ENCODE measurements at places on chromosomes 3 and 15.

GRCh38 chr3:51394541-51394940, 3.5 kb downstream of the RBM15B start:
- no peak for DNase-seq

- no peaks in the 10 kb centered on the region for H3K27me3 ChIP-seq
- H3K27ac ChIP-seq, result peak overlapping the region; percentile 58
- H3K4me3 ChIP-seq, result no peak overlapping the region
- DNase-seq, result no peak
- H3K36me3 ChIP-seq, result peaks cover 16% of the 10 kb centered on the region
- H3K4me1 ChIP-seq, result peaks cover 68% of the 10 kb centered on the region
These were observed 84.8 kb downstream of the SMAD3 start for GRCh38 chr15:67150023-67150860.

DNA sequence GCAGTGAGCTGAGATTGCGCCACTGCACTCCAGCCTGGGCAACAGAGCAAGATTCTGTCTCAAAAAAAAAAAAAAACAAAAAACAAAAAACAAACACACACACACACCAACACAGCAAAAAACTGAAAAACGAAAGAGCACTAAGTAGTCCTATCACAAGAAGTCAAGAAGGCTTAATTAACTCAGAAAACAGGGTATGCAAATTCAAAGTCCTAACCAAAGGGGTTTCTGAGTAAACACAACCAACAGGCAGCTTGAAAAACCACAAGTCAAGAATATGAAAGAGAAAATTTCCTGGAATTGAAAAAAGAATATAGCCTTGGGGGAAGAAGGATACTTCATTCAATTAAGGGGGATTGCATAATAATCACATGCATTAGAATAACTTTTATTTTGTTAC, 37.7 kb upstream of the PARP14 start:
- no peak for DNase-seq
- H3K36me3 ChIP-seq, result no peaks in the 10 kb centered on the region
- no peak overlapping the region for H3K27ac ChIP-seq
- H3K4me3 ChIP-seq, result no peak overlapping the region
- no peaks in the 10 kb centered on the region for H3K27me3 ChIP-seq

- no peaks in the 10 kb centered on the region for H3K36me3 ChIP-seq
- H3K4me3 ChIP-seq, result no peak overlapping the region
- no peaks in the 10 kb centered on the region for H3K4me1 ChIP-seq
- no peak for DNase-seq
These were observed 104.7 kb downstream of the UACA start for GRCh38 chr15:70658641-70659040.

DNA sequence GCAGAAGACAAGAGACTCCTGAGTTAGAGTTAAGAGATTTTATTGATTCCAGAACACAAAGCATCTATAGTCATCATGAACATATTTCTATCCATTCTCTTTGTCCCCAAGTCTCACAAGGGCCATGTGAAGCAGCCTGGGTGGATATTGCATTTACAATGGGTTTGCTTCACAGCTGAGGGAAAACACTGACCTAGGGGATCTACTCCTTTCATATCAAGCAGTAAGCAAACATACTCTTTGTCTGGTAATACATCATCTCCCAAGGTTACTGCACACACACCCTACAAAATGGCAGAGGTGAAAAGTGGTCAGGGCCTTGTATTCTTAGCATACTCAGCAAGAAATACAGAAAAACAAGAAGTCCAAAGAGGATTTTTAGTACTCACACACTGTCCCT, 267.7 kb upstream of the BCHE start:
- H3K27ac ChIP-seq, result no peak overlapping the region
- H3K4me1 ChIP-seq, result no peaks in the 10 kb centered on the region
- no peak overlapping the region for H3K4me3 ChIP-seq
- H3K27me3 ChIP-seq, result no peaks in the 10 kb centered on the region
- H3K36me3 ChIP-seq, result no peaks in the 10 kb centered on the region

DNA sequence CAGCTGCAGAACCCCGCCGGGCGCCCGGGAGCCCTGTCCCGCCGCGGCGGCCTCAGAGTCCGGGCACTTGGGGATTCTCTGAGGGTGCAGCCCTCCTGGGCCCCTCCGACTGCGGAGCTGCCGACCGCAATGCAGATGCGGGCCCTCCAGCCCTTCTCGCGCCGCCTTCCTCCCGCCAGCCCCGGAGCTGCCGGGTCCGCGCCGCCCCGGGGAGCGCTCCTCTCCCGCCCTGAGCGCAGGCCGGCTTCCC, 320 bp upstream of the ACAN start:
- H3K36me3 ChIP-seq, result no peaks in the 10 kb centered on the region
- H3K4me3 ChIP-seq, result no peak overlapping the region
- peak; percentile 8 for DNase-seq
- no peak overlapping the region for H3K27ac ChIP-seq
- peaks cover 58% of the 10 kb centered on the region for H3K27me3 ChIP-seq
- peaks cover 10% of the 10 kb centered on the region for H3K4me1 ChIP-seq

- no peak overlapping the region for H3K4me3 ChIP-seq
- no peaks in the 10 kb centered on the region for H3K27me3 ChIP-seq
- no peaks in the 10 kb centered on the region for H3K36me3 ChIP-seq
- H3K4me1 ChIP-seq, result peaks cover 6% of the 10 kb centered on the region
These were observed 5.1 kb upstream of the HAPLN3 start for GRCh38 chr15:88900309-88900981.

DNA sequence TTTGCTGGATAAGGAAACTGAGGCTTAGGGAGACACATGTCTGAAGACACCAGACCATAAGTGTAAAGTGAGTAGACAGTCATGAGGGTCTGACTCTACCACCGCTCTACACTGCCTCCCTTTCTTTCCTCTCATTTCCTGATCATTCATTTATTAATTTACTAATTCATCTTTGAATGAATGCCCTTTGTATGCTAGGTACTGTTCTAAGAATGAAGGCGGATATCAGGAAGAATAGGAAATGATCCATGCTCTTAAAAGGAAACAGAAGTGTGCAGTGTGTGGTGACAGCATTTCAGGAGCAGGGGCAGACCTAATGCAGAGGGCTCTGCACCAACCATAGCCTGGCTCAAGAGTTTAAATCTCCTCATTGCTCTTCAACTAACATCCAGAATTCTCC, 31.8 kb upstream of the PSMD6 start:
- DNase-seq, result no peak
- H3K4me1 ChIP-seq, result no peaks in the 10 kb centered on the region
- no peak overlapping the region for H3K27ac ChIP-seq

DNA sequence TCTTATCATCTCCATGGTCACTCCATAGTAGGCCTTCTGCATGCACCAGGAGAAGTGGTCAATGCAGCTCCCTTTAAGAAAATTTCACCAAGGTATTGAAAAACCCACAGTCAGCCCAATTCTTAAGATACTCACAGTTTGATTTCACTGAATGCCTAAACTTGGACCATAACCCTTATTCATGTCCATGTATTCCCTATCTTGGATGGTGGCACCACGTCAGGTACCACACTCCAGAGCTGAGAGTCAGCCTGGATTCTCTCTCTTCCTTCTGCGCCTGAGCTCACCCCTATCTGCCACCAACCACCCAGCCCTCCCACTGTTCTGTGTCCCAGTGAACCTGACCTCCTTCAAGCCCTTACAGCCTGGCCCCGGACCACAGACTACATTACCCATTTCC, 183.2 kb upstream of the NR2F2 start:
- H3K27ac ChIP-seq, result no peak overlapping the region
- no peak for DNase-seq
- H3K36me3 ChIP-seq, result no peaks in the 10 kb centered on the region

- H3K27me3 ChIP-seq, result no peaks in the 10 kb centered on the region
- H3K4me1 ChIP-seq, result peaks cover 2% of the 10 kb centered on the region
- peaks cover 8% of the 10 kb centered on the region for H3K36me3 ChIP-seq
- no peak overlapping the region for H3K4me3 ChIP-seq
These were observed 36.9 kb downstream of the NR1D2 start for GRCh38 chr3:23981955-23982354.

DNA sequence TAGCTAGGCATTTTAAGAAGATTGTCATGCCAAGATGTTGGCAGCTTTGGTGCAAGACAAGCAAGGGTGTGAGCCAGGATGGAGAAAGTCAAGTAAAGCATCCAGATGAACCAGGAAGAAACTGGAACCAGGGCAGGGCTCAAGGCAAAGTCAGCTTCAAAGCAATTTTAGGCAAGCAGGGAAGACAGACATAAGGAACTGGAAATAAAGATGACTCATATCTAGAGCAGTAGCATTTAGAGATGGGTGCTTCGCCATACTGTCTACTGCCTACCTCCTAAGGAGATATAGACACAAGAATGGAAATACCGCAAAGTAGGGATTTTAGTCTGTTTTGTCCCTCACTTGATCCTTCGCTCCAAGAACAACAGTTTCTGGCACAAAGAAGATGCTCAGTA, 59.9 kb downstream of the RYR3 start:
- no peak for DNase-seq
- no peaks in the 10 kb centered on the region for H3K4me1 ChIP-seq
- no peaks in the 10 kb centered on the region for H3K36me3 ChIP-seq
- no peak overlapping the region for H3K4me3 ChIP-seq
- H3K27me3 ChIP-seq, result no peaks in the 10 kb centered on the region

DNA sequence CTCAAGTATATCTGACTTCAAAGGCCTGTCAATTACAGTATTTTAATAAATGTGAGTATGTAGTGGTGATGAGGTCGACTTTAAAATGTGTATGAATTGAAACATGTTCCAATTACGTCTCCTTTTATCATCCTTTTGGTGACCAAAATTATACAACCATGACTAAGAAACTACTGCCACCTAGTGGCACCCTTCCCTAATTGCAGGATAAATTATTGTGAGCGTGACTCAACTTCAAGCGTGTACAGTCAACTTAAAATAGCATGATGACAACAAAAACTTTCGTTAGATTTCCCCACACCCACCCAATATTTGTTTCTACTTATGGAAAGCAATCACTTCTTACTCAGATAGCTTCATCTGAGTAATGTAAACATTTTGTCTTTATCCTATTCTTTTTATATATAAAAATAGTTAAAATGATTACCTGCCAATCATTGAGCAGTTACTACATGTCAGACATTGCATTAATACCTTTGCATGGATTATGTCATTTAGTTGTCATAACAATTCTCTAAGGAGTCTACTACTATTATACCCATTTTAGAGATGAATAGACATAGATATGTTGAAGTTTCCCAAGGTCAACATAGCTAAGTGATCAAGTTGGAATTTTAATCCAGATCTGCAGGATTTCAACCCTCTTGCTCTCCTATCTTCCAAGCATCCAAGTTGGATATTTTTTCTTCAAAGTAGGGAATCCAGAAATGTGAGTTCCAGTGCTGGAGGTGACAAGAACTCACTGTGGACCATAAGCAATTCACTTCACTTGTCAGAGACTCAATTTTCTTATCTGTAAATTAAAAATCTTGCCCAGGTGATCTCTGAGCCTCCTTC, 106.0 kb downstream of the MEX3B start:
- H3K36me3 ChIP-seq, result no peaks in the 10 kb centered on the region
- H3K4me1 ChIP-seq, result no peaks in the 10 kb centered on the region
- DNase-seq, result peak; percentile 33
- no peak overlapping the region for H3K4me3 ChIP-seq

DNA sequence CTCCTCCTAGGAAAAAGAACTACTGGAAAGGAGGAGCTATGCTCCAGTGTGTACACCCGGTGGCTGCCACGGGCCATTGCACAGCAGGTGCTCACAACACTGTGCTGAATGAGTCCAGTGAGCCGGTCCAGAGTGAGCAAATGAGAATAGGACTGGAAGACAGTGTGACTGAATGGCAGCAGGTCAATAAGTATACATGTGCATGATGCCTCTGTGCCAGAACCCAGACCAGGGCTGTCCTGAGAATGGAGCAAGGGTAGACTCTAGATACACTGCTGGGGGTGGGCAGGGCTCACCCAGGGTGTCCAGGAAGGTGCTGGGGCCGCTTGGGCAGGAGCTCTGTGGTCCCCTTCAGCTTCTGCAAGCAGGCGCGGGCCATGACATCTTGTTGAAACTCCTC, 8.3 kb downstream of the POLG start:
- no peaks in the 10 kb centered on the region for H3K27me3 ChIP-seq
- DNase-seq, result no peak
- H3K27ac ChIP-seq, result no peak overlapping the region
- peaks cover 19% of the 10 kb centered on the region for H3K4me1 ChIP-seq
- no peak overlapping the region for H3K4me3 ChIP-seq

- no peak overlapping the region for H3K27ac ChIP-seq
- no peak for DNase-seq
- no peak overlapping the region for H3K4me3 ChIP-seq
- peaks cover 4% of the 10 kb centered on the region for H3K4me1 ChIP-seq
- no peaks in the 10 kb centered on the region for H3K36me3 ChIP-seq
These were observed 7.8 kb downstream of the GP9 start for GRCh38 chr3:129068291-129068886.

DNA sequence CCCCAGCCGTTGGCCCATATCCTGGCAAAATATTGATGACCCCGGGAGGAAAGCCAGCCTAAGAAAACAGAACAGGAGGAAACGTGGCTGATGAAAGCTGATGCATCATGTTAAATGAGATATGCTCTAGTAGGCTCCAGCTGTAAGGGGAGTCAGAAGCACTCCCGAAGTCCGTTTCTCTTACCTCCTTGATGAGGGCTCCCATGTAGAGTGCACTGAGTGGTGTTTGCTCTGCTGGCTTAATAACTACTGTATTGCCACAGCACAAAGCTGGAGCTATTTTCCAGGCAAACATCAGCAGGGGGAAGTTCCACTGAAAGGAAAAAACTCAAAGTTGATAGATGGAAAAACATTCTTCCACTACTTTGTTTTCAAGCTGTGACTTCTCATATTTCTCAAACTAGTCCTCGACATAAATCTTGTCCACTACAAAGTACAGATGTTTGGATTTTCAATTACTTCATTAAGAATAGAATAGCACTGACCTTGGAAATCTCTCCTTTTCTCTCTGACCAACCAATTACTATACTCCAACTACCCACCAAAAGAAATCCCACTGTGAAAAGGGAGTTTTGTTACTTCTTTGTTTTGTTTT, 72.7 kb downstream of the ALDH1A2 start:
- no peaks in the 10 kb centered on the region for H3K4me1 ChIP-seq
- H3K27ac ChIP-seq, result no peak overlapping the region
- H3K4me3 ChIP-seq, result no peak overlapping the region
- no peaks in the 10 kb centered on the region for H3K27me3 ChIP-seq
- no peak for DNase-seq

- no peak overlapping the region for H3K4me3 ChIP-seq
- no peaks in the 10 kb centered on the region for H3K27me3 ChIP-seq
- H3K4me1 ChIP-seq, result no peaks in the 10 kb centered on the region
- DNase-seq, result no peak
- no peaks in the 10 kb centered on the region for H3K36me3 ChIP-seq
- no peak overlapping the region for H3K27ac ChIP-seq
These were observed 112.5 kb upstream of the MLF1 start for GRCh38 chr3:158458464-158458863.

Measured in B cell (primary cell).